ENCODE measurements at places on chromosomes 7 and 10.

DNA sequence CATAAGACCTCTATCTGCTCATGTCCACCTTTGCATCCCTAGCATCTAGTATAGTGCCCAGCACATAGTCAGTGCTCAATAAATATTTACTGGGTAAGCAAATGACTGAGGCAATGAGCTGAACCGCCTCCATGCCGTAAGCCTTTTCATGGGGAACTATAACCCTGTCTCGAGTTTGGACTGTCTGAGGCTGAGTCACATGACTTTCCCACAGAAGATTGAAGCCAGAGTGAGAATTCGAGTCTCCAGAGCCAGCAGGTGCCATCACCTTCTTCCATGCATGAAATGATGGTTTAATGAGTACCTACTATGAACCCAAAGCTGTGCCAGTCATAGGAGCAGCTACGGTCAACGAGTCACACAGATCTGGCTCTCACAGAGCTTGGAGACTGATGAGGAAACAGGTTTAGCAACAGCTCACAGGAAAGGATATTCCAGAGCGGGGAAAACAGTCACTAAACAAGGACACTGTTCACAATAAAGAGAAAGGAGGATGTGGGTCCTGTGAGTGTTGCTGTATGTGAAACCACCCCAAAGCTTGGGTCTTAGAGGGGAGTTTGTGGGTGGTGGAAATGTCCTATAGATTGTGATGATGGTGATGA lies 75.2 kb downstream of the TEX36 start:
- DNase-seq: no peak

DNA sequence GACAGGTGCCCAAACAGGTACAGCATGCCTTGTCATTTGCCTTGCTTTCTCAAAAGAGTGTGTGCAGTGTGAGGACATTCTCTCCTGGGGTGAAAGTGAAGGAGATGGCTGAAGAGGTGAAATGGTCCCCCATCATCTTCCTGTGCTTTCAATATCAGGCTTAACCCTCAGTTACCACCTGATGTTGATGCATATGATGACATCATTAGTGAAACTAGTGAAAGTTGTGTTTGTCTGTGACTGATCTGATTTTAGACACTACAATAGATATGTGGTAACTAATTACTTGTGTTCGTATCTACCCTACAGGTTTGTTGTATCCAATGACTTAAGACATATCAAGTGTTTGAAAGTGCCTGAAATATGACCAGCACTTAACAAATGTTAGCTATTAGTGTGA lies 24.4 kb upstream of the LRRC18 start:
- DNase-seq: no peak

GRCh38 chr7:24057243-24057642 lies 226.7 kb upstream of the NPY start:
- DNase-seq: no peak

- DNase-seq: no peak
These were observed 3.2 kb upstream of the EPC1 start for GRCh38 chr10:32349968-32350738.

- DNase-seq: no peak
These were observed 7.0 kb downstream of the ANKRD1 start for GRCh38 chr10:90913774-90914420.

DNA sequence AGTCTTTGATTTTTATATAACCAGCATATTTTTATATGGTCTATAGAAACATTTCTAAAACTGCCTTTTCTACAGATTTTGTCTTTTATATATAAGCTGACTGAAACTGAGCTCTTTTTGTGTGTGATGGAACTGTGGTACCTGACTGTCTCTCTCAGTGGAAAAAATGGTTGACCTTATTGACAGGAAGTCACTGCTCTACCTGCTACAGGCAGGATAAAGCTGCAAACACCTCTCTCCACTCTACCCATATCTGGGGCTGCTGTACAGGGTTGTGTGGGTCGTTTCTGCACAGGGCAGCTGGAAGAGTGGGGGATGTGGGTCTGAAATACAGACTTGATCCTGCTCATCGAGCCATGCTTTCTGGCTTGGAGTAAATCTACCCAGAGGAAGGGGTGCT lies 48.5 kb downstream of the BBS9 start:
- no peak for DNase-seq

DNA sequence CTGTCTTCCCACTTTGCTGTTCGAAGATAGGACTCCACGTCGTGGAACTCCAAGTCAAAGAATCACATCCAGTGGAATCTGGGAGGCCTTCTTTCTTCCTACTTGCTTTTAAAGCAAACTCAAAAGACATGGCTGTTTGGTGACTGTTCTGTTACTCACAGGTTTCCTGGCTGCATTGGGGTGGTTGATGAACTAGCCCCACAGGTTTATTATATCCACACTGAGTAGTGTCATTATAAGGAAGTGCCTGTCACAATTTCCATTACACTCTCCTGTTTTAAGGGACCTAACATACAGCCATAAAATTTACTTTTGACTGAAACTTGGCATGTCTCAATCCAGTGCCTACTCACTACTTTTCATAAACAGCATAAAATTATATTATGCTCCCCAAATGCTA lies 287.3 kb upstream of the SP4 start:
- no peak for DNase-seq

DNA sequence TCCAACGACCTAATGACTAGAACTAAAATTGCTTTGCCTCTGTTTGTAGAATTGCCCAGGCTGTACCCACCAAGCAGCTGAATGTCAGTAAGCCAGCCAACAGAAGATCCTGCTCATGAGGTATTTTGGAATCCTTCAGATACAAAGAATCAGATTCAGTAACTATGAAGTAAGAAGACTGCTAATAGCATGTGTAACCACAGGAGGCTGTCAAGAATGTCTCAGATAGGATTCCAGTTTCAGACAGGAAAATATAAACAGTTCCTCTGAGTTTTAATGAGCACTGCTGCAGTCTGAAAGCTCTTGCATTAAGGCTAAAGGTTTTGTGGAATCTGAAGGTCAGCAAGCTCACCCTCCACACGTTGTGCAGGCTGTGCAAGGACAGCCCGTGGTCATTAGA lies 112.6 kb upstream of the ADAM12 start:
- no peak for DNase-seq

DNA sequence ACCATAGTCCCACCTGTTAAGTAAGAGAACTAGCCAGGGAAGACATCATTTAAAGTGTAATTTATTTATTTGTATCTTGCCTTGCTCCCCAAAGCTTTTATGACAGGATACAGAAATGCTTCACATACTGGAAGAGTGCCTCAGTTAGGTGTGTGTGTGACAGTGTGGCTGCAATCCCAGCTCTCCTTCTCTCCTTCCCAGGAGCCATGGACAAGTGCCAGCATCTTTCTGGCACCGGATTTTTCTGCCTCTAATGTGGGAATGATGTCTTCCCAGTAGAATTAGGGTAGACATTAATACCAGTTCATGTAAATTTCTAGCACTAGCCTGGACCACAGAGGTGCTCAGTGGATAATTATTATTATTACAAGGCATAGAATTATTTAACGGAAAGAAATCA lies 30.3 kb upstream of the ATXN7L1 start:
- no peak for DNase-seq

All from erythroblast (primary cell).